ENCODE measurements at places on chromosomes 11 and 22.

DNA sequence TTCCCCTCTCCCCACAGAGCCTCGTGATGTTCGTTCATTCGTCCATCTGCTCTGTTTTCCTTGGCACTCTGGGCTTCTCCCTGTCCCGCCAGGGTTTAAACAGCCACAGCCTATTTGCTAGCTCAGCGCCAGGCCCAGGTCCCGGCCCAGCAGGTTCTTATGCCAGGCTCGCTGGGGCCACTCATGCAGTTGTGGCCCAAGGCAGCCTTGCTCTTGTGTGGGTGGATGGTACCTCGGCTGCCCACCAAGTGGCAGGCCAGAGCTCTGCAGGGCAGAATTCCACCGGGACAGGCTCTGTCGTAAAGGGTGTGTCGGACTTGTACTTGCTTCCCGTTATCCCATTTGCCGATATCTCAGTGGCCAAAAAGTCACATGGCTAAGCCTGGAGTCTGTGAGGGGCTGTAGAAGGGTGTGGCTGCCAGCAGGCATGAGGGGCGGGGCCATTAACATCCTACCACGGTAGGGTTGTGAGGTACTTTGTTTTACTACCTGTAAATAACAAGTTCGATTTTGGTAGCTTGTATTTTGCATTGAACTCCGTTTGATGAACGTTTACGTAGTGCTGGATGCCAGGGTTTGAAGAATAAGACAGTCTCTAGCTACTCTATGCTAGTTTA is 7.9 kb downstream of the FAM118A start:
- DNase-seq, result no peak

DNA sequence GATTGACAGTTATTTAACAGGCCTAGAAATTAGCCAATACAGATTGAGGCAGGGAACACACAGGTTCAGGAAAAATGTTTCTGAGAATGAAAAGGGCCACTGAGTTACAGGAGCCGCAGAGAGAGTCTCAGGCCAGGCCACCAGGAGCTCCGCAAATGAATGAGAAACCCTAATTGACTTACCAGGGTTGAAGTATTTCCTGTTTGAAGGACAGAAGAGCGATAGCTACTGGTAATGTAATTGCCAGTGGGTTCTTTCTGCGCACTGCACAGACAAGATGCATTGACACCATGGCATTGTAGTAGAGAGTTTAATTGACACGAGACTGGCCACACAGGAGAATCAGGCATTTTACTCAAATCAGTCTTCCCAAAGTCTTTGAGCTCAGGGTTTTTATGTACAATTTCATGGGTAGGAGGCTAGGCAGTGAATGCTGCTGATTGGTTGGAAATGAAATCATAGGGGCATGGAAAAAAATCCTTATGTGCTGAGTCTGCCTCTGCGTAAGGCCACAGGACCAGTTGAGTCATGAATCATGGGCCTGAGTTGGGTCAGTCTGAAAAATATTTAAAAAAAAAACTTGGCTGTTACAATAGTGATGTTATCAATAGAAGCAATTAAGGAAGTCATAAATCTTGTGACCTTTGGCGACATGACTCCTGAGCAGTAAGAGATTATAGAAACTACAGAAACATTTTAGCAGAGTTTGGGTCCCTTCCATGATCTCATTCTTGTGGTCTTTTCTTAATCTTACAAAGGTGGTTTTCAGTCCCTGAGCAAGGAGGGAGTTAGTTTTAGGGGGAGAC is 203.8 kb downstream of the CASP12 start:
- DNase-seq, result no peak

DNA sequence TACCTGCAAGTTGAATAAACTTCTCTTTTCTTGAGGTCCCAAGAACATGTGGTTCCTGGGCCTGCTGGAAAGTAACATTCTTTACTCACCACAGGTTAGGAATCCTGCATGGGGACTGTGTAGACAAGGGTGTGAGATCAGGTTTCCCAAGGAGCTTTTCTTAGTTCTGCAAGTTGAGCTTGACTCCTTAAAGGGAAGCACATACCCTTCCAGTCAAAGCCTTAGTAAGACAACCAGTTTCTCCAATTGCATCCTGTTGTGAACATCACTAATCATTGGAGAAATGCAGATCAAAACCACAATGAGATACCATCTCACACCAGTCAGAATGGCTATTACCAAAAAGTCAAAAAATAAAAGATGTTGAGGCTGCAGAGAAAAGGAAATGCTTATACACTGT is 48.3 kb upstream of the PAK1 start:
- DNase-seq, result no peak

DNA sequence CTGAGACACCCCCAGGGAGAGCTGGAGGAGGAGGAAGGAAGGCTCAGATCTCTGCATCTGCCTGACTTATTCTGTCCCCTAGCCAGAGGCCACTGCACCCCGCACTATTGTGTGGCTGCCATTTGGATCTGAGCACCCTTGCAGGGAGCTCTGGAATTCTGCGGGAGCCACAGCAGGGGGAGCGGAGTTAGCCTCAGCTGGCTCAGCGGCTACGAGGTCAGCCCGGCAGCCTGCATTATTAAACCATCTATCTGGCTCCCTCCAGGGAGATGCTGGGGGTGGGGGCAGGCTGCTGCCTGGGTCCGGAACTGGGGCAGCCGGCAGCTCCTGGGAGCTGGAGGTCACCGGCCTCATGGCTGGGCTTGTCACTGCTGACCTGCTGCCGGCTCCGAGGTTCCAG is 6.5 kb upstream of the ELFN2 start:
- no peak for DNase-seq

GRCh38 chr11:12705874-12706273 is 31.7 kb downstream of the TEAD1 start:
- DNase-seq, result no peak

DNA sequence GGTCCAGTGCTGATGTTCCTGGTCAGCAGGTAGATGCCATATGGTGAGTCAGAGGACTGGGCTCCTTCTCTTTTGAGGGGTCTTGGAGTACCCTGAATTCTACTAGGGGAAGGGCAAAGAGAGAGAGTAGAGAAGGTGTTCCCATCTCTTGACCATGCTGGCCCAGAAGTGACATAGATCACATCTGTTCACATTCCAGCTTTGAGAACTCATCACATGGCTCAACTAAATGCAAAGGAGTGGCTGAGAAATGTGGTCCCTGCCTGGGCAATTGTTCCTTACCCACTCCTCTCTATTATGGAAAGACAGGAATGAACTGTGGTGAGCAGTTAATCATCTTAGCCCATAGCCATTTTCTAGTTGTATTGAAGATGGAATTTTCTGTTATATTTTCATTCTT is 105.4 kb upstream of the TIMP3 start:
- no peak for DNase-seq

GRCh38 chr11:79237703-79238102 is 203.1 kb downstream of the TENM4 start:
- DNase-seq, result no peak
